ENCODE measurements at places on chromosomes 6 and 20.

DNA sequence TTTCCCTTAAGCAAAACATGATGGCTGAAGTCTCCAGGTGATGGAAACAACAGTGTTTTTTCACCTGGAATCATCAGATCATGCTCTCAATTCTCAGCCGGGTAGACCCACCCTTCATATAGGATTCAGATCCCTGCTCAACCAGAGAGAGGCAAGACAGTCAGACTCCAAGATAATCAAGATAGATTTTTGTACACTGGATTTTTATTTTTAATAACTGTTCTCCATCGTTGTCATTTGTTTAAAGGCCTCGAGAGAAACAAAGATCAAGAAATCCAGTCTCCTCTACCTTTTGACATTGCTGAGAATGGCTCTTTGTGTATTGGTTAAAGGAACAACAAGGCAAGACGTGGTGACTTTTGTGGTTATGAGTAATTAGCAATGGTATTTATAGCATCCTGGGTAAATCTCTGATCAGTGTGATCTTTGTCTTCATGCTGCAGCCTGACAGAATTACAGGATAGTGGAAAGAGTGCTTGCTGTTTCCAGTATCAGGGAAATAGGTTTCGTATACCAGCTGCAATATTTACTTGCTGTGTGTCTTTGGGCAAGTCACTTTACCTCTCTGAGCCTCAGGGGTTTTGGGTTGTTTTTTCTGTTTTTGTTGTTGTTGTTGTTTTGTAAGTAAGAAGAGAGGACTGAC is 29.9 kb downstream of the ID4 start:
- no peak for DNase-seq

DNA sequence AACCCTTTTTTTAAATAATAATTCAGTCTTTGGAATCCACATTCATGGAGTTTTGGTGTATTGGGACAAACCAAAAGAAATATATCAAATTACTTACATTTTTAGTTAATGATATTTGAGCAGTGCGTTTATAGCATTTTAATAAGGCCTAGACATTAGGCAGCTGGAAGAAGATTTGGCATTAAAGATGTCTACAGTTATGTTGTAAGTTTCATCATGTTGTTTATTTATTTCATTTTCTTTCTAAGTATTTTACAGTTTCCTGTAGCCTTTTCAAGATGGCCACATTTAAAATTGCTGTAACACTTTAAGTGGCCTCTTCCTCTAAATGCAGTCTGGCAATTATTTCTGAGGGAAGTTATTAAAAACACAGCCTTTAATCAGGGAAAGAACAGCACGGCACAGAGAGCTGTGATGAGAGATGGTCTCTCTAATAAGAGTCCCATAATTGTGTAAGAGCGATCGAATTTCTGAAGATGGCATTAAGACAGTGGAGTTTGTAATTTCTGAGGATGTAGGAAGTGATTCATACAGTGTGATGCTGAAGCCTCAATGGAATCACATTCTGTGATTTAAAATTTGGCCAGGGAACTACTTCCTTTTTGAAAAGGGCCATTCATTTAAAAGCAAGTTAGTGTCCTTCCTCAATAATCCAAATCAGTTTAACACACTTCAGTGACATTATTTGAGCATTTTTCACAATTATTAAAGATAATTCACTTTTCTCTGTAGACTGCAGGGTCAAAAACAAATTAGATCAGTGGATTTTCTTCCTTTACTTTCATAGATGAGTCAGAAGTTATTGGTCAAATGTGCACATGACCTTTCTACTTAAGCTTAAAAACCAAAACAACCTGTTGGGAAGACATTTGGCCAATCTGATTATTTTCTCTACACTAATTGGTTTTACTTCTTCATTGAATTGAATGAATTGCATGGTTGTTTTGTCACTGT is 52.4 kb upstream of the EDN3 start:
- DNase-seq: no peak

GRCh38 chr6:162345051-162345511 is 382.5 kb downstream of the PRKN start:
- DNase-seq: no peak

GRCh38 chr6:113292646-113293422 is 564.3 kb upstream of the MARCKS start:
- DNase-seq: no peak

DNA sequence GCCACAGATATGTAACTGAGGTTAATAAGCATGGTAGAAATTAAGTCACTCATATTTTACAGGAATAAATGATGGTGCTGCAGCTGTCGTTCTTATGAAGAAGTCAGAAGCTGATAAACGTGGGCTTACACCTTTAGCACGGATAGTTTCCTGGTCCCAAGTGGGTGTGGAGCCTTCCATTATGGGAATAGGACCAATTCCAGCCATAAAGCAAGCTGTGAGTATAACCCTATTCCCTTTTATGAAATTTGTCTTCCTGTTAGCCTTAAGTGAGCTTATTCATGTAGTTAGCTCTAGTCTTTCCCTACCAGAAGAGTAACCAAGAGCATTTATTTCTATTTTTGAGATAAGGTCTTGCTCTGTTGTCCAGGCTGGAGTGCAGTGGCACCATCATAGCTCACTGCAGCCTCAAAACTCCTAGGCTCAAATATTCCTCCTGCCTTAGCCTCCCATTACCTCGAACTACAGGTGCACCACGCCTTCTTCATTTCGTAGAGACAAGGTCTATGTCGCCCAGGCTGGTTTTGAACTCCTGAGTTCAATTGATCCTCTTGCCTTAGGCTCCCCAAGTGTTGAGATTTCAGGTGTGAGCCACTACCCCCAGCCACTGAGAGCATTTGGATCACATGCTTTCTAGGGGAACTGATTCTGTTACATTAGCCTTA is 12.0 kb downstream of the TCP1 start:
- no peak for DNase-seq

DNA sequence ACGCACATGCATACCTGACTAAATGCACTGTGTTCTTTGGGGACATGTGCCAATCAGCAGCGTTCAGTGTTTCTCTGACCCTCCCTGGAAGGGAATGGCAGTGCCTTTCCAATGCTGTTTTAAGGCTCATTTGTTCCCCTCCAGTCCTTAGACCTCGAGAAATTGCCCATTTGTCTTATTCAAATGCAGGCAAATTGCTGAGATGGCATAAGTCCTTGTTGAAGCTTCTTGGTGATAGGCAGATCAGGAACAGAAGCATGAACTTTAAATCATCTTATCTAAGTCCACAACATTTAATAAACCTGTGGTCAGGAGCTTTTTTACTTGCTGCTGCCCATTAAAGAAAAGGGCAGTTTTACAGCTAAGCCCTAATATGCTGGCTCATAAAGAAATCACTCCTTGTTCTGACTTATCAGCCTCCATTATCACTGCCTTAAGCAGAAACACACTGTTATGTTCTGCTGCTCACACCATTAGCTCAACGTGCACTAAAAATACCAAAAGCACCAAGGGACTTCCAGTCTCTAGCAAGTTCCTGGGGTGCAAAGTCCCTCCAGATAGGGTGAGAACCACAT is 112.9 kb upstream of the LRFN2 start:
- no peak for DNase-seq

DNA sequence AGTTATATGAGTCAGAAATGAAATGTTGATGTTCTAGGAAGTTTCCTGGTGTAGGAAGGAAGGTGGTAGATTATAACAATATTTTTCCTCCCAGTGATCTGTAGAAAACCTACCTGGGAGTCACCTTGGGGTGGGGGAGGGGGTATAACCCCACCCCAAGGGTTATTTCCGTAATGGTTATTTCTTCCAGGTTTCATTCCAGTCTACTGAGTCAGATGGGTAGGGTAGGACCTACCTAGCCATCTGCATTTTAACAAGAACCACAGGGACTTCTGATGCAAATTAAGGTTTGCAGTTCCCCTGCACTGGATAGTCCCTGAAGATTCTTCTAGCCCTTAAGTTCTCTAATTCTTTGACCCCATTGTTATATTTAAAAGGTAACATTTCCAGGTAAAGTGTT is 88.9 kb downstream of the ARMC2 start:
- DNase-seq: no peak

DNA sequence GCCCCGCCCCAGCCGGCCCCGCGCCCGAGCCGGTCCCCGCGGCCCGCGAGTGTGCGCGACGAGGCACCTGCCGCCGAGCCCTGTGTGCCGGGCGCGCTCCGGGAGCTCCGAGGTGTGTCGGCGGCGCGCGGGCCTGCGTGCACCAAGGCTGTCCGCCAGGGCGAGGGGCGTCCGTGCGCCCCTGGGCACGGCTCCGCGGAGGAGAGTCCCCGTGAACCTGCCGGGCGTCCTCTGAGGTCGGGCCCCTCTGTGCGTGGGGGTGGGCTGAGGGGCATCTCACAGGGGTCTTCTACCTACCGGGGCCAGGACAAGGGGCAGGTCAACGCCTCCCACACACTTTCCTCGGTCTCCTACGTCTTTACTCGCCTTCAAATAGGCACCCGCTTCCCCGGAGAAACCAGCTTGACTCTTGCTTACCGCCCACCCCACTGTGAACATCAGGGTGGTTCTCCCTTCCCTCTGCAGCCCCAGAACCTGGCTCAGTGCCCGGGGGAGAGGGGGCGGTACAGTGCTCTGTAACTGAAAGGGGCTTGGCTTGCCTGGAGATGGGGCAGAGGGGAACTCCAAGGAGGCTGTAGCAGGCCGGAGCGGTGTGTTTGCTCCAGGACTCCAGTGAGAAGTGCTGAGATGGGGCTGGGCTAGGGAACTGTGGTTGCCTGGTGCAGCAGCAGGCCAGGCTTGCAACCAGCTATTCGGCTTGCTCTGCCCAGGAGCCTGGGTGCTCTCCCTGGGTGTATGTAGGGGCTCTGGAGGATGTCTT is at the start of gene SAMD10:
TSS of gene SAMD10 (minus strand) at position 86 of the 760 bp plus-strand sequence. CDS start 175 bp downstream, outside the sequence.
- no peak for DNase-seq

- no peak for DNase-seq
Measured at GRCh38 chr6:18457065-18457737, 70.1 kb downstream of the RNF144B start.

DNA sequence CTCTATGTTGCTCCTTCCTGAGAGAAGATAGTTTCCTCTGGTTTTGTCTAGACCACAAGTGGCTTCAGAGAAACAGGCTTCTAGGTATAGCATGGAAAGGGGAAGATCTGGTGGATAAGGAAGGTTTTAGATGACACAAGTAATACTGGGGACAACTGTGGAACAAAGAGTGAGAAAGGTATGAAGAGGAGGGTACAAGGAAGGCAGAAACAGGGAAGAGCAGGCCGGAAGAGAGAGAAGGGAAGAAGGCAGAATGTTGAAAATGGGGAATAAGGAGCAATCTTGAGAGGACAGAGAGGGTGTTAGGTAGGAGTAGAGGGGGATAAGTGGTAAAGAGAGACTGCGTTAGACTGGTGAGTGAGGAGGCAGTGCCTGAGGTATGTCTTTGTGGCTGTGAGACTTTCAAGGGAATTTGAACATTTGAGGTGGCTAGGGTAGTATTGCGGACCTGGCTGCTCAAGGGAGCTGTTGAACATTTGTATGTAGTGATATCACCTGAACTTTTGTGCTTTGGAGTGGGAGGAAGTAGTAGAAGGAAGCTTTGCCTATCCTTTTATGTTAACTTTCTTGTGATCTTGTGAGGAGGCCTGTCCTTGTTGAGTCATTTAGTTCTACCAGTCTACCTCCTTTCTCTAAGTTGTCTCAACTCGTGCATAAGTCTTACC is 69.5 kb downstream of the FOXO3 start:
- DNase-seq: no peak

DNA sequence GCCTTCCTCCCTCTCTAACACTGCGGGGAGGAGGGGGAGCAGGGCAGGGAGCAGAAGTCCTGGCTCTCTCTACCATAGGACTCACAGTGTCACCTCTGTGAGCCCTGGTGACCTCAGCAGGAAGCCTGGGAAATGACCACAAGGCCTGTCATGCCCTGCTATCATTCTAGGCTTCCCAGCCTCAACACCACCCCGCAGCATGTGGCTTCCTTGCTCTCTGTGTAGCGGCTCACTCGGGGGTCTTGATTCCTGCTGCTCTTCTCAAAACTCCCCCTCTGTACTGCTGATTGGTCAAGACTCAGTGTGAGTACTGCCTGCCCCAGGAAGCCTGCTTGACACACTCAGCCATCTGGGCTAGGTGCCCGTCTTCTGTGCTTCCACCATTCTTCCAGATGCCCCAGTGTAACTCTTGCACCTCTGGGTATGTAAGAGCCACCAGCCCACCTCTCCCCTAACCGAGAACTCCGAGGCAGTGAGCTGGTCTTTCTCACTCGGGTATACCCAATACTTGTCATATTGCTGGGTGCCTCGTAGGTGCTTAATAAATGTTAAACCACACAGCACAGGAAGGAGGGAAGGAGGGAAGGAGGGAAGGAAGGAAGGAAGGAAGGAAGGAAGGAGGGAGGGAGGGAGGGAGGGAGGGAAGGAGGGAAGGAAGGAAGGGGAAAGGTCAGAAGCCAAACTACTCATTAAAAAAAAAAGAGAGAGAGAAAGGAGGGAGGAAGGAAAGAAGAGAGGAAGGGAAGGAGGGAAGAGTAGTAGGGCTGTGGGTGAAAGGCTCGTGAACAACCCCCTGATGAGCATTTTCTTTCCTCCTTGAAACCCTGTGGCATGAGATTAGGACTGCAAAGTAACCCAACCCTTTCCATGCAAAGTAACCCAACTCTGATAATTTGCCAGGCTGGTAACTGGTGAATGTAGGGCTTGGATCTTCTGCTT is 5.0 kb downstream of the MDFI start:
- DNase-seq: no peak

DNA sequence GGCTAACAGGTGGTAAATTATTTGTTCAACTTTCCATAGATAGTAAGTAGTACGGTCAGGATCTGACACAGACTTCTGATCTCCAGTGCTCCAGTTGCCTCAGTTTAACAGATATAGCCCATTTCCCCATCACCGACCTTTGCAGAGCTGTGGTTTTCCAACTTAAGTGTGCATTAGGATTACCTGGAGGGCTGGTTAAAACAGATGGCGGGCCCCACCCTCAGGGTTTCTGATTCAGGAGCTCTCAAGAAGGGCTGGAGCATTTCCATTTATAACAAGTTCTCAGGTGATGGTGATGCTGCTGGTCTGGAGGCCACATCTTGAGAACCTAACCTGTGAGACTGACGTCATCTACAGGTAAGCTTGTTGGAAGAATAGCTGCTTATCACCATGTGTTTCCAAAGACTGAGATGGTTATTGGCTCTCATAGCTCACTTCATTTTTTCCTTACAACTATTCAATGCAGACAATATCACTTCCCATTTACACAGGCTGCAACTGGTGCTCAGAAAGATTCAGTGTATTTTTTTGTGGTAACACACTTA is 360.1 kb upstream of the CHD6 start:
- no peak for DNase-seq

Data from glomerular endothelial cell (primary cell).